ENCODE measurements at places on chromosomes 5 and 9. TPM values are rescaled to one million over a fixed set of nuclear protein-coding genes. Genes with fewer than 3 reads are reported as not detected.

DNA sequence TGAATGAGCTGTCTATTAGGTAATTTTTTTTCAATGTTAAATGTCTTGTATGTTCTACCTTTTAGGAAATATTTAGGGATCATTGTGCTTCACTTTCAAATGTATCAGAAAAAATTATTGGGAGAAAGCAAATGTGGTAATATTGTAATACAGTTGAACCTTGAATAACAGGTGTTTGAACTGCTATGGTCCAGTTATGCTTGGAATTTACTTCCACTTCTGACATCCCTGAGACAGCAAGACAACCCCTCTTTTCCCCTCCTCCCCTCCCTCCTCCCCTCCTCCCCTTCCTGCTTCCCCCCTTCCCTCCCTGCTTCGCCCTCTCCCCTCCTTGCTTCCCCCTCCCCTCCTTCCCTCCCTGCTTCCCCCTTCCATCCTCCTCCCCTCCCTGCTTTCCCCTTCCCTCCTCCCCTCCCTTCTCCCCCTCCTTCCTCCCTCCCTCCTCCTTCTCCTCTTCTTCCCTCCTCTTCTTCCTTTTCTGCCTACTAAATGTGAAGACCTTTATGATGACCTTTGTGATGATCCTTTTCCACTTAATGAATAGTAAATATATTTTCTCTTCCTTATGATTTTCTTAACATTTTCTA is 146.6 kb downstream of the FGF1 start:
- DNase-seq: no peak
- H3K4me1 ChIP-seq: no peaks in the 10 kb centered on the region
- no peak overlapping the region for H3K27ac ChIP-seq

DNA sequence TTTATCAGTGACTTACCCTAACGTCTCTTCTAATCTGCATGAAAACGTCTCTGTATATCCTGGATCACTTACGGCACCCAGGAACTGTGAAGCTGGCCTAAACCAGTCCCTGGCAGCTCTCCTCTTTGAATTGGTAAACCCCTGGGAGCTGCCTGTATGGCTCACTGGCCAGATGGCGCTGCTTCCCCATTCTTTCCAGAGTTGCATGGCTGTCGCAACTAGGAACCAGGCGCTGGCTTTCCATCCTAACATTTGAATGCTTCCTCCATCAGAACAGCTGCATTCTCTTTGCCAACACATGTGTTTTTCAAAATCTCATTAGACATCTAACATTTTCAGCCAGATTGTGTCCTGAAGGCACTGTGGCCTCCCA is 8.0 kb upstream of the PCA3 start:
- no peak overlapping the region for H3K4me3 ChIP-seq
- H3K4me1 ChIP-seq: no peaks in the 10 kb centered on the region
- H3K27ac ChIP-seq: no peak overlapping the region

Gene IPPK
- 6.0 TPM for total RNA-seq

GRCh38 chr9:77939149-77939668 is 92.4 kb downstream of the GNAQ start:
- peaks cover under 1% of the 10 kb centered on the region for H3K4me1 ChIP-seq
- no peaks in the 10 kb centered on the region for H3K27me3 ChIP-seq
- no peak for DNase-seq
- no peaks in the 10 kb centered on the region for H3K36me3 ChIP-seq

DNA sequence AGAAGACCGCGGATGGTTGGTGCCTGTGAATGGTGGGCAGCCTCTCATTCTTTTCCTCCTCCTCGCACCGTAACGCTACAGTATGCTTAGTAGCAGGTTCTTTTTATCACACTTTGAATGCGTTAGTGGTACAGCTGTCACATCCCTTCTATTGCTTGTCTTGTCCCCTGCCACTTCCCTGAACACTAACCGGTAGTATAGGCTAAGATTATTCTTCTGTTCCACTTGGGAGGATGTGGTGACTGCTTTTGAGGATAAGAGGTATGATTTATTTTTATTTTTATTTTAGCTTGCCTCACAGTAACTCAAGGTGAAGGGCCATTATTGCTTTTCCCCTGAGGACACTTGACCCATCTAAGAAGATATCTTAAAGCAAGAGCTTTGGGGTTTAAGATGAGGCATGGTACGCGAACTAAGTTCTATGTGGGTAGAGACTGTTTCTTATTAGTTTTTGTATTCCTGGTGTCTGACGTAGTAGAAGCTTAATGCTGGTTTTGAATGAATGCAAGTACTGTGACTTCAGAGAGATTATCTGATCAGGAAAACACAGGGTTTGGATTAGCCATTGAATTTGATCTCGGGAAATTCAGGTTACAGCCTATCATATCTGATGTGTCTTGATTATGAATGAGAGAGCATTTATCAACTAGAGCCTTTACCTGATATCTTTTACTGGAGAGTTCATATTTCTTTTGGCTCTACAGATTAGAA is 951 bp downstream of the UNC13B start:
- no peaks in the 10 kb centered on the region for H3K27me3 ChIP-seq
- H3K27ac ChIP-seq: peak overlapping the region; percentile 75
- H3K4me1 ChIP-seq: peaks cover 5% of the 10 kb centered on the region
- no peak for DNase-seq
- no peaks in the 10 kb centered on the region for H3K36me3 ChIP-seq

DNA sequence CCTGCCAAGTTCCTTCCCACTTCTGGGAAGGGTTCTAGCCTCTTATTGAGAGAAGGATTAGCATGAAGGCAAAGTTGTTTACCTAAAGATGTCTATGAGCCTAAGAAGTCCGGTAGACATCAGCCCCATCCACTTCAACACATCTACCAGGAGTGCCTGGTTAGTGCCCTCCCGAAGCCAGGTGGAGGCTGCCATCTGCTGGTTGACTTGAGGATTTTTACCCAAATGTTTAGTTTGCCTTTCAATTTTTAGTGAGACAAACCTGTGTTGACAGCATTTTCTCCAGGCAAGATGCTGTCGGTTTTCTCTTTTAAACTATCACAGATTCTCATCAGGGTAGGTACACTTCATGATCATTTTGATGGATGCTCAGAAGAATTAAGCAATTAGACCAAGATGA is 83.6 kb upstream of the TNFSF8 start:
- H3K27me3 ChIP-seq: no peaks in the 10 kb centered on the region
- no peaks in the 10 kb centered on the region for H3K36me3 ChIP-seq
- no peak overlapping the region for H3K27ac ChIP-seq
- peak; percentile 52 for DNase-seq
- H3K4me3 ChIP-seq: no peak overlapping the region

Gene ARL14EPL
- total RNA-seq: not detected

- H3K27me3 ChIP-seq: no peaks in the 10 kb centered on the region
- peaks cover 1% of the 10 kb centered on the region for H3K4me1 ChIP-seq
- H3K36me3 ChIP-seq: no peaks in the 10 kb centered on the region
- no peak for DNase-seq
- H3K4me3 ChIP-seq: no peak overlapping the region
Measured at GRCh38 chr5:168844016-168844921, 265.1 kb upstream of the PANK3 start.

DNA sequence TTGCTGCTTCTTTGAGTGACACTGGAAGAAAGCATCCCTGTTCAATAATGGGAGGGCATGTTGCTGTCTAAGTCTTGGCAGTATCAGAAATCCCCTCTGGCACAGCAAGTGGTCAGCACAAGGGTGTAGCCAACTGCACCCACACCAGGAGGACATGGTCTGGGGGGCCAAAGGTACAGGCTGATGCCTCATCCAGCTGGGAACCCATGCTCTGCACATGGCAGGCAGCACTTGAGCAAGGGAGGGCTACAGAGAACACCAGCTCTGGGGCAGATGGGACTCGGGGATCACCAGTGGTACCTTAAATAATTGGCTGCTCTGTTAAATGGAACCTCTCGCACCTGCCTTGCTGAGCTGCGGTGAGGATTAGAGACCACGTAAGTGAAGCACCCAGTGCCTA is 265.2 kb downstream of the SYK start:
- DNase-seq: no peak
- H3K36me3 ChIP-seq: no peaks in the 10 kb centered on the region
- no peak overlapping the region for H3K4me3 ChIP-seq
- no peaks in the 10 kb centered on the region for H3K27me3 ChIP-seq
- H3K4me1 ChIP-seq: no peaks in the 10 kb centered on the region

Gene PRRT1B
- 0.61 TPM for total RNA-seq

Gene NUTM2G
- not detected for total RNA-seq

GRCh38 chr5:118006219-118006618 is 982.1 kb downstream of the DTWD2 start:
- H3K4me3 ChIP-seq: no peak overlapping the region
- no peaks in the 10 kb centered on the region for H3K4me1 ChIP-seq
- H3K27ac ChIP-seq: no peak overlapping the region
- no peaks in the 10 kb centered on the region for H3K36me3 ChIP-seq

DNA sequence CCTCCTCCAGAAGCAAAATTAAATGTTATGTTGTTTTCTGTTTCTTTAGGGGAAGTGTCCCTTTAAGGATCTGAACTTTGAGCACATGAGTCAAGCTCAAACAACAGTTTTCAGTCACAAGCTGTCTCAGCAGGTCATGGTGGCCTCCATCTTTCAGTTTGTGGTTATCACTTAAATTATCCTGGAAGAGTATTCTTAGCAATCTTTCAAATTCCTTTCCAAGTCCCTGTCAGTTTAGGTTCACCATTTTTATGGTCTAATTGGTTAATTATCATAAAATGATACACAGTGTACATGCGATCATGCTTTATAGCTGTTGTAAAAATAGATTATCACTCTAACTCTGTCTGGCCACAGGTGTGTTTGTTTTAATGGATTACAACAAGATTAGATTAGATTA is 43.1 kb upstream of the SELENOP start:
- H3K36me3 ChIP-seq: no peaks in the 10 kb centered on the region
- DNase-seq: no peak
- no peaks in the 10 kb centered on the region for H3K27me3 ChIP-seq

Gene PGM5
- total RNA-seq: 28.5 TPM

Gene SLC34A1
- not detected for total RNA-seq

DNA sequence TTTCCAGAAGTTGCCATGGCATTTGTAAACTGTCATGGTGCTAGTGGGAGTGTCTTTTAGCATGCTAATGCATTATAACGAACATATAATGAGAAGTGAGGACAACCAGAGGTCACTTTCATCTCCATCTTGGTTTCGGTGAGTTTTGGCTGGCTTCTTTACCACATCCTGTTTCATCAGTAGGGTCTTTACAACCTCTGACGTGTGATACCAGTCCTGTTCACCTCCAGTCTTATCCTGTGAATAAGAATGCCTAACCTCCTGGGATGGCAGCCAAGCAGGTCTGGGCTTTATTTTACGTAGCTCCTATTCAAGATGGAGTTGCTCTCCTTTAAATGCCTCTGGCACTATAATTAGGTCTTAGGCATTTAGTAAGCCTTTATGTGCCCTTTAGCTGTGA is 20.4 kb upstream of the RFK start:
- H3K4me1 ChIP-seq: no peaks in the 10 kb centered on the region
- H3K4me3 ChIP-seq: no peak overlapping the region
- no peak for DNase-seq
- no peak overlapping the region for H3K27ac ChIP-seq
- H3K27me3 ChIP-seq: no peaks in the 10 kb centered on the region

DNA sequence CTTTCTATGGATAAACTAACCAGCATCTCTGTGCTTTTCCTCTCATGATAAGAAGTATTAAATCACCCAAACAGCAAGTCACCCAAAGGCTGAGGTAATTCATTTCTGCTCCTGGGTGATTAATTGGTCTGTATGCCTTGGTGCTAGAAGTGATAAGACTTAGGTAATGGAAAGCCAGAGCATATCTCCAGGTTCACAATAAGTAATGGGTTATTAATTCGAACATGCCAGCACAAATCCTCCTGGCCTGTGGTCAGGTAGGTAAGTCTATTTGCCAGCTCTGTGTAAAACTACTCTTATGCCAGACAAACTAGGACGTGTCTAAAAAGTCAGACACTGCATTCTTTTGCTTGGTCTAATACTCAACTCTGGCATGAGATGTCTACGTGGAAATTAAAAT is 11.2 kb upstream of the ENC1 start:
- no peaks in the 10 kb centered on the region for H3K36me3 ChIP-seq
- H3K27me3 ChIP-seq: no peaks in the 10 kb centered on the region
- no peaks in the 10 kb centered on the region for H3K4me1 ChIP-seq
- no peak overlapping the region for H3K27ac ChIP-seq
- no peak overlapping the region for H3K4me3 ChIP-seq

Data from ovary (tissue), 10 donors.